ENCODE measurements at places on chromosomes 16 and 17.
A peak's percentile ranks its signal among the peaks of the same experiment; 100 is the strongest.

DNA sequence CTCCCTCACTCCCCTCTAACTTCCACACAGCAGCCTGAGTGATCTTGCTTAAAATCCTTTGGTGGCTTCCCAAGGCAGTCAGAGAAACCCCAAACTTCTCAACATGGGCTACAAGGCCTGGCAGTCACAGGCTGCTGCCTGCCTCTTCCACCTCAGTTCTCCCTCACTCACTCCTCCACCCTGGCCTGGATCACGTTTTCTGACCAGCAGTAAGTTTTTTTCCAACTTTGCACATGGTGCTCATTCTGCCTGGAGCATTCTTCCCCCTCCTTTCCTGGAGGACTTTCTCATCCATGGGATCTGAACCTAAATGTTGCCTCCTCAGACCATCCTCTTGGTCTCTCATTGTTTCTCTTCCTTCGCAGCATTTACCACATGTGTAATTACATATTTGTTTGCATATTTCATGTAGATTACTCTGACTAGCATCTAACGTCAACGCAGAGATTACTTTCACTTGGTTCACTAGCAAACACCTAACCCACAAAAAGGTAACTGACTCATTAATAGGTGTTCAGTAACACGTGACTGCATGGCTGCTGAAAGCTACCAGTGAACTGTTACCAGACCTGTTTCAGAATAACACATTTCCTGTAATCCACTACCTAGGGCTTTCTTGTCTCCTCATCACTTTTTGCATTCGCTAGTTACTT lies 17.1 kb downstream of the GNA13 start:
- DNase-seq, result no peak

GRCh38 chr17:44529864-44530263 lies 26.7 kb upstream of the GPATCH8 start:
- DNase-seq, result no peak

DNA sequence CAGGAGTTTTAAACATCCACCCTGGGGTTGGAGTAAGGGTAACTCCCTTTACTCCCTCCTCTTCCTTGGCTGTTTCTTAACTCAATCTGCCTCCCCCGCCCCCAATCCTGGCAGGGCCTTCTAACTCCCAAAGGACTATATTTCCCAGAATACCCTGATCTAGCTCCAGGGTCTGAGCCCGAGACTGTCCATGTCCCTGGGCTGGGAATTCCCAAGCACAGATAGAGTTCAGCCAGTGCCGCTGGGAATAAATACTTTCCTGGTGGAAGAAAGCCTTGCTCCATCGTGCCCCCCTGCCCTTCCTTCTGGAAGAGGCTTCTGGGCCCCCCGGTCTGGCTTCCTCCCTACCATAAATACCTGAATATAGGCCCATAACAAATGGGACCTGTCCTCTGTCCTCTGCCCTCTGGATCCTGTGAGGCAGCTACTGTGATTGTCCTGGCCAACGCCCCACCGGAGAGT lies 10.2 kb downstream of the BAHCC1 start:
- DNase-seq, result peak; percentile 53

- no peak for DNase-seq
These were observed 27.8 kb downstream of the PLXDC1 start for GRCh38 chr17:39123627-39124026.

DNA sequence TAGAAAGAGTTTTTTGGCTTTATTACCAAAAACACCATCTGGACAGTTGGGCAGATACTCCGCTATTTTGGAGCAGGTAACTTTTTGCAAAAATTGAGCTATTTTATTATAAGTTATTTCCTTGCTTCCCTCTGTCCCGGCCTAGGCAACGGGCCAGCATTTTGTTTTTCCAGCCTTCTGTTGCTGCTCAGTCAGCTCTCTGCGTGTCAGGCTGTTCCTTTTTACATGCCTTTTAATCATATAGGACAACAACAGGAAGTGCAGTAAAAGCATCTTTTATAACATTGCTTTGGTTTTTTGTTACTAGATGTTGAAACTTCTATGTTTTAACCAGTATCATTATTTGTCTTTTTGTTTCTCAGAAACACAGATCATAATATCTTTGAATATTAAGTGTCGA lies 30.4 kb downstream of the PPM1D start:
- peak; percentile 30 for DNase-seq

DNA sequence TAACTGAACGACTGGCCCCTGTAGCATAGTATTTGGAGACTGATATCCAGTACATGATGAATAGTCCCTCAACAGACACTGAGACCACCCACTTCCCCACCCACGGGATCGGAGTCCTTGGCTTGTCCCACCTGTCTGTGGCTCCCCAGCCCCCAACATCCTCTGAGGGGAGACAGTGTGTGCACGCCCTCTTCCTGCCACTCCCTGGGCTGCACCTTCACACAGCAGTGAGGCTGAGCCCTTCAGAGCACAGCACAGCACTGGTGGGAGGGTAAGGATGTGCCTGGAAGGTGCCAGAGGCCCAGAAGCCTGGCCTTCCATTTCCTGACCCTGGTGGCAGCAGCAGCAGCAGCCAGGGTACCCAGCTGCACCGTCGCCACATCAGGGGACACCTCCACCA lies 11.0 kb downstream of the DNASE1 start:
- DNase-seq, result no peak

DNA sequence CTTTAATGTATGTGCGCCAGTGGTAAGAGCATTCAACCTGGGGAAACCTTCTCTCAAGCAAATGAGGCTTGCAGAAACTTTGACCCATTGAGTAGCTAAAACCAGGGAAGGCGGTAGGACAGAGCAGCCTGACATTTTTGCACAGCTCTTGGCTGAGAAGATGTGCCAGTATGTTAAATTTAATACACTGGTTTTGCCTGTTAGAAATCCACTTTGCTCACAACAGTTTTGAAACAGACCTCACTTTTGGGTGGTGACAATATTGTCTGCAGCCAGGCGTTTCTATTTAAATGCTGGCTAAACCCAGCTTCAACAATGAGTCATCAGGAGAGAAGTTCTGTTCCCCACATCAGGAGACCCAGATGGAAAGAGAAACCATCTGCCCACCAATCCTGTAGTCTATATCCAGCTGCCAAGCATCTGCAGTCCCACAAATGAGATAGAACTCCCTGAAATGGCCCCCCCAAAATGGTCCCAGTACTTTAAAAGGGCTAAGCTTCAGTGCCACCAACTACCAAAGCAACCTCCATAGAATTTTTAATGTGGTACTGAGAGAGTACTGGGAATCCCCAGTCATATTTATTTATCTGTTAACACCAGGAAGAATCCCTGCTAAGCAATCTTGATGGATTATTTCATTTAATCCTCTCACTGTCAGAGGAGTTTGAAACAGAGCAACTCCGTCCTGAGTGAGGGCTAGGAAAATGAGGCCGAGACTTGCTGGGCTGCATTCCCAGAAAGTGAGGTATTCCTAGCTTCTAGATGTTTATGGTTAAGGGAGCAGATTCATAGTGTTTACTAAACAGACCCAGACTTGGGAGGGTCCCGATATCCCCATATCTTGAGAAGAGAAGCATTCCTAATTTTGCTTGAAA lies 29.0 kb upstream of the CLEC3A start:
- peak; percentile 6 for DNase-seq

DNA sequence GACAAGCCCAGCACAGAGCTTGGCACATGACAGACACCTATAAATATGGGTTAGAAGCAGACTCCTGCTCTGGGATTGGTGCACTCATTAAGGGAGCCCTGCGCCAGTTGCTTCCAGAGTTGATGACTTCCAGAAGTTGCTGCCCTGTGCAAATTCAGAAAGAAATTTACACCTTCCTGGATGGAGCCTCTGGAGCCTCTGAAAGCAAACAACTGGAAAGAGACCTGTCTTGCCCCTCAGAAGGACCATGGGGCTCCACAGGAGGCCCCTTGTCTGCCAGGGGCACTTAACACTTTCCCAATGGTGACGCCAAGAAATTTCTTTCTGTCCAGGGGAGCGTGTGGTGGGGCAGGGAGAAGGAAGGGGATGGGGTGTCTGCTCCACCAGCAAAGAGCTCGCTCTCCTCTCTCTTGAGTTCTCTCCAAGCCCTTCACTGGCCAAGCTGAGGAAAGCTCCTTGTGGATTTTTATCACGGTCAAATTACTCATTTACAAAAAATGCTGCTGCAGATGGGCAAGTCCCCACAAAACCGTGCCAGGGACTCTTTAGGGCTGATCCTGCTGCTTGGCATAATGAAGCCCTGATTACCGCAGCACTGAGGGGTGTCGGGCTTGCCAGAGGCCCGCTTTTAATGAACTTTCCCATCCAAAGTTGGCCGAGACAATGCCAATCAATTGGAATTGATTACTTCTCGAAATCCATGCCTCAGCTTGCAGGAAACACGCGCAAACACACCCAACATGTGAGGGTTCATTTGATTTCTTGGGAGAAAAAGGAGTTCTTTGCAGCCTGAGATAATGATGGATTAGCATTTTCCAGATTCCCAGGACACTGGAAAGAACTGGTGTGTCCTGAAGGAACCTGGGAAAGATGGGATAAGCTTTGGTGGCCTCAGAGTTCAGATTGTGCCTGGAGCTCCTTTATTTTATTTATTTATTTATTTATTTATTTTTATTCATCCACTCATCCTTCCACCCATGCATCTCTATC lies 583.6 kb upstream of the CDH5 start:
- DNase-seq, result peak; percentile 89

DNA sequence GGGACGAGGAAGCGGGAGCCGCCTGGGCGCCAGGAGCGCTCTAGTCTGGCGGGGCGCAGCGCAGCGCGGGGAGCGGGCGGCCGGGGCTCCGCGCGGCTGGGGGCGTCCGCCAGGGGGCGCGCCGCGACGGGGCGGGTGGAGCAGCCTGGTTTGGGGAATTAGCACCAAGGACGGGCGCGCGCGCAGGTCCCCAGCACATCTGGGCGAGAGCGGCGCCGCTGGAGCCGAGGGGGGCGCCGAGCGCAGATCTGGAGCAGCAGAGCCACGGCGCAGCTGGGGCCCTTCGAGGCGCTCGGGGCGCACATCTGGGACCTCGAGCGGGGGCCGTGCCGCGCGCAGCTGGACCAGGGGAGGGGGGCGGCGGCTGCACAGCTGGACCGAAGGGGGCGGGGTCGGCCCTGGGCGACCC lies at the start of gene NXPH3:
Gene NXPH3 (plus strand): TSS at position 193 of the 409 bp plus-strand sequence. CDS start 349 bp downstream, outside the sequence.
- DNase-seq, result peak; percentile 68
